ENCODE measurements at places on chromosomes 12 and 14. TPM values are rescaled to one million over a fixed set of nuclear protein-coding genes. Genes with fewer than 3 reads are reported as not detected.

DNA sequence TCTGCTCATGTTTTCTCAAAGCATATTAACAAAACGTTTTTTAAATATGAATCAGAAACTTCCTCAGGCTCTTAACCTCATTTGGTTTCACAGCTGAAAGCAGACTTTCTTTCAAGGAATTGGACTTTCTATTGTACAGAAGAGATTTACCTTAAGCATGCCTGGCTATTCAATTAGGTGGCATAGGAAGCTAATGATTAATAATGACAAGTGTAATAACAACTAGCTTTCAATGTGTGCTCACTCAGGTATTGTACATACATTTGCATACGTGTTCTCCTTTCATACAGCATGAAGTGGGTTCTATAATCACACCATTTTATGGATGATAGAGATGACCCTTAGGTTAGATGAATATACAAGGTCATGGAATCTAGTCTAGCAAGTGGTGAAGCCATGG, 115.7 kb downstream of the ANO6 start:
- DNase-seq, result no peak

- DNase-seq, result no peak
Measured at GRCh38 chr12:124717318-124717717, 146.3 kb downstream of the SCARB1 start.

DNA sequence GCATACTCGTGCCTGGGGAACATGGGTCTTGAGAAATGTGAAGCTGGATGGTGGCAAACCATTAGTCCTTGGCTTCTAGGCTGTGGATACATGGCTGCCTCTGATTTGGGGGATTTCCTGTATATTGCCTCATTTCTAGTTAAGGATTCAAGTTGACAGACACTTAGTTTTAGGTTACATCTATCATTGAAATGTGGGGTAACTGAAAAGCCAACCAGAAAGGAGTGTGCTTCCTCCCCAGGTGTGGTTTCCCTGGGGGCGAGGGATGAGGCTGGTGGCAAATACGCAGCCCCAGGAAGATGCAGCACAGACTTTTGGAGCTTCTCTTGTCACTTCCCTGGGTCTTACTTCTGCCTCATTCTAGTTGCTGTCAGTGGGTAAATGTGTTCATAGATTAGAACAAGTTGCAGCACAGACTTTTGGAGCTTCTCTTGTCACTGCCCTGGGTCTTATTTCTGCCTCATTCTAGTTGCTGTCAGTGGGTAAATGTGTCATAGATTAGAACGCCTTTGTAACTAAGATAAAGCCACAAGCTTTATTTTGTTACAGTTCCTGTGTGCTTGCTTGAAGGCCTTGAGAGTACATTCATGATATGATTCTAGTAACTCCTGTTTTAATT, 85.1 kb downstream of the BORCS5 start:
- peak; percentile 73 for DNase-seq

GRCh38 chr14:92486881-92487280, 26.7 kb upstream of the RIN3 start:
- no peak for DNase-seq

GRCh38 chr14:56159066-56159465, 40.9 kb downstream of the PELI2 start:
- DNase-seq, result no peak

DNA sequence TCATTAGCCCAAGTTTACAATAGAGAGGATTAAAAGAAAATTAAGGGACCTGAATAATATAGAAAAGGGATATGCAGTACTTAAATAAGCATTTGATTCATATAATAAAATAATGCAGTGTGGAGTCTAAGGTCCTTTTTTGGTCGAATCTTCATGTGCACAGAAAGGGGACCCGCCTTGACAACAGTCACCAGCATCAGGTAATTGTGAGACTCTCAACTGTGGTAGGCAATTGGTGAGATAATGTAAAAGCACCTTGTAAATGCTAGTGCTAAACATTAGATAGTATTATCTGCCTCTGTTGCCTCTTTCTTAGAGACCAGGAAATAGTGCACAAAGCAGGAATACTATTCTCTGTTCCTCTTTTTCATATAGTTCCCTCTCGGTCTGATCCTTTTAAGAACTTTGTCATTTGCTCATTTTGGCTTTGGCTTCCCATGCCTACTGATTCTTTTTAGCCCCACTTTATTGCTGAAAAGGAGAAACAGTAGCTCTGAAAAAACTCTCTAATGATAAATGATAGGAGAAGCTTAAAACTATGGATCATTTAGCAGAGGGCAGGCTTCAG, 17.5 kb downstream of the CHPT1 start:
- DNase-seq, result no peak

GRCh38 chr12:10551375-10551774, 45.7 kb downstream of the EIF2S3B start:
- DNase-seq, result no peak

DNA sequence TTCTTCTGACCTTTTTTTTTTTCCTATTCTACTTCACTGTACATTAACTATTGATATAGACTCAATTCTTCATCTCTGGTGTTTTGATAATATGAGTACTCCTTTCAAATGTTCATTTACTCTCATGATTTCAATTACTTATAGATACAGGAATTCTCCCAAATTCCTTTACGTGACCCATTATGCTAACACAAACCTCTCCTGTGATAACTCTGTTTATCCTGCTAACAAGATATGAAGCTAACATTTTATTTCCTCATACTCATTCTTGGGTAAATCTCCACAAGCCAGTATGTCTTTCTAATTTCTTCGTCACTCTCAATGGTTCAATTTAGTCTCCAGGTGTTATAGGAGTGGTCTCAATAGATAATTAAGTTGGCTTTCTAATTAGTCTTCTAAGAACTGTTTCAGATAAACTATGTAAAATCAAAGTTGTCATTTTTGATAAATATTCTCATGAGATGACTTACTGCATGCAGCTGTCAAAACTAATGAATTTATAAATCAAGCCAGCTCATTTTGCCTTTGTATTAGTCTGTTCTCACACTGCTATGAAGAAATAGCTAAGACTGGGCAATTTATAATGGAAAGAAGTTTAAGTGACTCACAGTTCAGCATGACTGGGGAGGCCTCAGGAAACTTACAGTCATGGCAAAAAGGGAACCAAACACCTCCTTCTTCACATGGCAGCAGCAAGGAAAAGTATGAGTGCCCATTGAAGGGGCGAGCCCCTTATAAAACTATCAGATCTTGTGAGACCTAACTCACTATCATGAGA, 130.6 kb upstream of the MYF6 start:
- DNase-seq, result no peak

DNA sequence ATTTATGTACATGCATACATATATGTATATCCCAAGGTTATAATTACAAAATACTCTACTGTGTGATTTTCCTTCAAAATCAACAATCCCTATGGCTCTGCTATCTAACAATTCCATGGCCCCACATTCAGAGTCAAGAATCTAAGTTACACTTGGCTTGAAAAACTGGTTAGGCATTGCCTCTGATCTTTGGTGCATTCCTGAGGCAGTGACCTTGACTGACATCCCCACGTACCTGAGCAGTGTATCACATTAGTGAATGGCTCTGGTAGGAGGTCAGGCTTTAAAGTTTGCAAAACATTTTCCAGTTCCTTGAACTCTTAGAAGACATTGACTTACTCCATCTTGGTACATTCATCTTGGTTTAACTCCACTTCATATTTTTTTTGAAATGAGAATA, 8.5 kb upstream of the STON2 start:
- no peak for DNase-seq

Gene LIMA1
- 59.4 TPM for total RNA-seq

DNA sequence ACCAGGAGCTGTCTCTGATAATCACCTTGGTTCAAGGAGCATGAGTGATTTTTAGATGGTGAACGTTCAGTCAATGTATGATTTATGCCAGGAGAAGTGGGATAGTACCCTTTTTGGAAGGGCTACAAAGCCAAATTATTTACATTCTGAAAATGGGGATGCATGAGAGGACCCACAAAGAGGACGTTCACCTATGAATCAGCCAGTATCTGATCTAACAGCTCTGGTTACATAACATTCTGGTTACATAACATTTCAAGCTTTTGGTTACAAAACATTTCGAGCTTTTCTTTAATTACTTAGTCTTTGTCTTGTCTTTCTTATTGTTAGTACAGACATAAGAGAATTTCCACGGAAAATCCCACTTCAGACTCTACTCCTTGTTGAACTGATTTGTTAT, 68.8 kb downstream of the SLCO1A2 start:
- no peak for DNase-seq
